GM04504 (cell line): ENCODE measurements at places on chromosomes 2 and 18.

DNA sequence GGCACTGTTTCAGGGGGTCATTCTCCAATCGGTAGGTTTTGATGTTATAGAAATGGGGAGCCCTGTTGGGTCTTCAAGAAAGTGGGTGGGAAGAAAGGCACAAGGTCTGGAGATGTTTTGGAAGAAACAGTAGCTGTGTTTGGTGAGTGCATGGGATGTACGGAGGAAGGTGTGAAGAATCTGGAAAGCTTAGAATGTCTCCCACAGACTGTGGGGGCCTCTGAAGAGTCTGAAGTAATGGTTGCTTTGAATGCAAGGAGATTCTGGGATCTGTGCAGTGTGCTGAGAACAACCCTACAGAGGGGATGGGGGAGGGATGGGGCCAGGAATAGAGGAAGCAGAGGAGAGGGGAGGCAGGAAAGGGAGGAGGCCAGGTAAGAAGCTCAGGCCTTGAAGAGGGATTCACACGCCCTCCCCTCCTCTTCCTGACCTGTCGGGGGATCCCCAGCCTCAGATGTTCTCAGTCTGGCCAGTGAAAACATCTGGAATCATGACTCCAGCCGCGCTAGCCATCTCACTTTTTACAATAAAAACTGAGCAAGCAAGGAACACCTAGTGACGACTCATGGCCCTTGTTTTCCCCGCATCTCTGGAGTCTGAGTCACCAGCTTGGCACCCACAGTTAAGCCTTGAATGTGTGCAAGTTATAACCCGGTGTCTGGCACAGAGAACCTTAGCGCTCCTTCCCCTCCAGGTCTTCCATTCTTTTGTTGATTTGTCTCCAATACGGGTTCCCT lies 74.2 kb downstream of the SH3BP4 start:
- DNase-seq = peak; percentile 71

- no peak for DNase-seq
Observed at GRCh38 chr2:121735518-121736074, 1.1 kb downstream of the NIFK start.

DNA sequence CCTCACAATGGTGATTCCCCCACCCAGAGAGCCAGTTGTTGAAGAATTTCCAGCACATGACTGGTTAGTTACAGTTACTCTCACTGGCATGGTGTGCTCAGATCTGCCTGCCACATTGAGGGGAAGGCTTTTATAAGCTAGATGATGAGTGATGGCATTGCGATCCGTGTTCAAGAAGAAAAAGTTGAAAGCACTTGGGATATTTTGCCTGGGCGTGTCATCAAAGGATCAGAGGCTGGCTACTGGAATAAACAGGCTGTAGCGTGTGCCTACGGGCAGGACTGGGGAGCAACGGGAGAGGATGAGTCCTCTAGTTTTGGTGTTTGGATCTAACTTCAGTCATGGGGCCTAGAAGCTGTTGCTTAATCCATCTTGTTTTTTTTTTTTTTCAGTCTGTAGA lies 175.0 kb downstream of the SETBP1 start:
- no peak for DNase-seq

DNA sequence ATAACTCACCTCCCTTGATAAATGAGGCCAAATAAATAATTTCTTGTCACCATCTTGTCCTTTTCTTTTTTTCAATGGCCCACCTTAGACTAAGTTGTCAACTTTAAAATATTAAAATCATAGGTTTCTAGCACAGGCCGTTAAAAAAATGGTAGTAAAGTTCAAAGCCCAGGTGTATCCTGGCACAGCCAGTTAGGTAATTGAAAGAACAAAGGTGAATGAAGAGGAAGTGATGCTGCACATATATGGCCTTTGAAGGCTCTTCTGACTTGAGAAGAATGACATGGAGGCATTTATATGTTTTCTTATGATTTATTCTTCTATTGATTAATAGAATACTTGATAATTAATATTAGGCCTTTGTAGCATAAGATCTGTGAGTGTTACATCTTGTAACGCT lies 208.7 kb downstream of the PTPRM start:
- no peak for DNase-seq

GRCh38 chr2:56169521-56169920 lies 14.3 kb upstream of the CCDC85A start:
- DNase-seq = no peak

DNA sequence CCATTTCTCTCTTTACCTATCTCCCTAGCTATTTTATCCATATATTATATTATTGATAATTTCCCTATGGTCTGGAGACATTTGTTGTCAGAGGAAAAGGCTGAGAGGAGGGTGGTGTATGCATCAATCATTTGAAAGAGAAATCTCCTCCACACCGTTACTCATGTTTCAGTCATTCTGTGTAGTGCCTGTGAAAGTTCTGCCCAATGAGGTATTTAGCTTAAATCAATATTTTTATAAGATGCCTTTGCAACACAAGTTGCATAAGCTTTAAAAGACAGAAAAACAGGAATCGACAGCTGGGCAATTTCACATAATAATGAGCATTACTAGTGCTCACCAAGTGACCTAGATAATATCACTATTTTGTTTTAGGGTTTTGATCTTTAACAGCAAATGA lies 363.7 kb upstream of the FSIP2 start:
- DNase-seq = no peak

GRCh38 chr2:70923378-70924015 lies 12.2 kb upstream of the ATP6V1B1 start:
- DNase-seq = no peak

GRCh38 chr18:40851014-40851429 lies 1104.0 kb upstream of the PIK3C3 start:
- no peak for DNase-seq

GRCh38 chr2:42424033-42424432 lies 63.0 kb upstream of the COX7A2L start:
- no peak for DNase-seq
